ENCODE measurements at places on chromosomes 6 and 20. TPM values are rescaled to one million over a fixed set of nuclear protein-coding genes. Genes with fewer than 3 reads are reported as not detected.

GRCh38 chr6:147547369-147547902, 38.9 kb downstream of the SAMD5 start:
- no peak overlapping the region for H3K4me3 ChIP-seq
- no peaks in the 10 kb centered on the region for H3K36me3 ChIP-seq
- no peaks in the 10 kb centered on the region for H3K27me3 ChIP-seq
- no peaks in the 10 kb centered on the region for H3K4me1 ChIP-seq
- no peak overlapping the region for H3K27ac ChIP-seq
- no peak for DNase-seq

OOEP gene
- 0.68 TPM for total RNA-seq

DNA sequence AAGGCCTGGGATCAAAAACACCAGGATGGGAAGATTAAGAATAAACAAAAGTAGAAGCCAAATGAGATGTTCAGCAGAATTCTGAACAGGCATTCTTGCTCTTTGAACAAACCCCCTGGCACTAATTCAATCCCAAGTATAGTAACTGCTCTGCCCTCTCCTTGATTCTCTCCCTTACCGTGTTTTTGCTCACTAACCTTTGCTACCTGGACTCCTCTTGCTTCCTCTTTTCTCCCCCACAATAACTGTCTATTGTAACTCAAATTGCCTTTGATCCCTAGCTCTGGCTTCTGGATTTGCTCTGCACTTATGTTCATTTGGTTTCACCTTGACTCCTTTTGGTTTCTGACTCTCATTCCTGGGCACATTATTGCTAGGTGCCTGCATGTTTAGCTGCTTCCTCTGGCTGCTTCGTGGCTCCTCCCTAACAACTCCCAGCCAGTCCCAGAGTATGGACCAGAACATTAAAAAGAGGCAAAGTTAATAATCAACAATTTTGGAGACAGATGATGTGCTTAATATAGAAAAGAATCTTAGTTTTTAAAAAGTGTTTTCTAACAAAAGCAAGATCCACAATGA, 65.4 kb upstream of the PHIP start:
- DNase-seq: no peak
- H3K27ac ChIP-seq: no peak overlapping the region
- no peak overlapping the region for H3K4me3 ChIP-seq
- peaks cover 3% of the 10 kb centered on the region for H3K27me3 ChIP-seq

KCNB1 gene
- total RNA-seq: not detected

DNA sequence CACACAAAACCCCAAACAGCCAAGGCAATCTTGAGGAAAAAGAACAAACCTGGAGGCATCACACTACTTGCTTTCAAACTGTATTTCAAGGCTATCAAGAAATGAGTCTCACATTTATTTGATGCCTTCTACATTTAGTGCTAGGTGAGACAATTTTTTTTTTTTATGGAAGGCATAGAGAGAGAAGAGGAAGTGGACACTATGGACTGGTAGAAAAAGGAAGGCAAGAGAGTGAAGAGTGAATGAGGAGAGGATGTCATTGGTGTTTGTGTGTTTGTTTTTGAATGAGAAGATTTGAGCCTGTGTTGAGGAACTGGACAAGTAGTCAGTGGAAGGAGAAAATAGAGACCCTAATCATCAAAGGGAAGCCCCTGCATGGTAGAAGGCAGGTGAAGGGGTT, 182.0 kb upstream of the JAG1 start:
- H3K36me3 ChIP-seq: no peaks in the 10 kb centered on the region
- H3K4me3 ChIP-seq: no peak overlapping the region
- no peak overlapping the region for H3K27ac ChIP-seq
- no peaks in the 10 kb centered on the region for H3K27me3 ChIP-seq

Data from activated CD4-positive, alpha-beta memory T cell treated with anti-CD3 and anti-CD28 coated beads, Interleukin-2, amount 10 ng/mL, durations not matched to agents 7 days and 5 days (primary cell).